Immature natural killer cell (primary cell): ENCODE measurements at places on chromosomes 11 and 22.

DNA sequence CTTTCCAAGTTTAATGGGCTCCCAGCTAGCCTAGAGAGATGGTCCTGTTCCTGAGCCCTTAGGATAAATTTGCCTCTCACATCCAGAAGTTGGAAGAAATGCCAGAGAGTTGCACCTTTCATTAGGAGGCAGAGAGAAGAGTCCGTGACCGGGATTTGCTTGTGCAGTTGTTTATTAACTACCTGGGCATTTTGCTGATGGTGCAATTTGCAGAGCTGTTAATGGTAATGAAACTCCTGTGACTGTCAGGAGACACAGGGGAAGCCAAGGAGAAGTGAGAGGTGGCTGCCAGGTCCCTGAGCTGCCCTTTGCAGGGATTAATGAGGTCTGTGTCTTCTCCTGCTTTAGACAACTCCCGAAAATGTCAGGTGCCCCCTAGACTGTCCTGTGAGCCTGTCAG lies 69.1 kb upstream of the B3GAT1 start:
- no peak for DNase-seq

DNA sequence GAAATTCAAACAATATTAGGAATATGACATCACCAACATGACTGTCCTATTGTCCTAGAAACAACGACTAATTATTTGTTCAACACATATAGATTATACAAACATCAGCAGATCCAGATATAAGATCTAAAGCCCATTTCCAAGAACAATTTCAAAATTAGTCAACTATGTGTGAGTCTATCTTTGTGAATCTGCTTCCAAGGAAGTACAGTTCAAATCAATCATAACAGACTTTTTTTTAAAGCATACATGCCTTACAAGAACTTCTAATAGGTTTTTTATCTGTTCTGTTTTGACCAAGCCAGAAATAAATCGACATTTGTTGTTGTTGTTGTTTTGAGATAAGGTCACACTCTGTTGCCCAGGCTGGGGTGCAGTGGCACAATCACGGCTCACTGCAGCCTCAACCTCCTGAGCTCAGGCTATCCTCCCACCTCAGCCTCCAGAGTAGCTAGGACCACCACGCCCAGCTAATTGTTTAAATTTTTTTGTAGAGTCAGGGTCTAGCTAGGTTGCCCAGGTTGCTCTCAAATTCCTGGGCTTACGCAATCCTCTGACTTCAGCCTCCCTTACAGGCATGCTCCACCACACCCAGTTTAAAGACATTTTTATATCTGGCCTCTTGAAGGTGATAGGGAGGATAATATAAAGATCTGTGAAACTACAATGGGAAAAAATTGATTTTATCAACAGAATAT lies 54.8 kb downstream of the DENND5A start:
- DNase-seq, result no peak

DNA sequence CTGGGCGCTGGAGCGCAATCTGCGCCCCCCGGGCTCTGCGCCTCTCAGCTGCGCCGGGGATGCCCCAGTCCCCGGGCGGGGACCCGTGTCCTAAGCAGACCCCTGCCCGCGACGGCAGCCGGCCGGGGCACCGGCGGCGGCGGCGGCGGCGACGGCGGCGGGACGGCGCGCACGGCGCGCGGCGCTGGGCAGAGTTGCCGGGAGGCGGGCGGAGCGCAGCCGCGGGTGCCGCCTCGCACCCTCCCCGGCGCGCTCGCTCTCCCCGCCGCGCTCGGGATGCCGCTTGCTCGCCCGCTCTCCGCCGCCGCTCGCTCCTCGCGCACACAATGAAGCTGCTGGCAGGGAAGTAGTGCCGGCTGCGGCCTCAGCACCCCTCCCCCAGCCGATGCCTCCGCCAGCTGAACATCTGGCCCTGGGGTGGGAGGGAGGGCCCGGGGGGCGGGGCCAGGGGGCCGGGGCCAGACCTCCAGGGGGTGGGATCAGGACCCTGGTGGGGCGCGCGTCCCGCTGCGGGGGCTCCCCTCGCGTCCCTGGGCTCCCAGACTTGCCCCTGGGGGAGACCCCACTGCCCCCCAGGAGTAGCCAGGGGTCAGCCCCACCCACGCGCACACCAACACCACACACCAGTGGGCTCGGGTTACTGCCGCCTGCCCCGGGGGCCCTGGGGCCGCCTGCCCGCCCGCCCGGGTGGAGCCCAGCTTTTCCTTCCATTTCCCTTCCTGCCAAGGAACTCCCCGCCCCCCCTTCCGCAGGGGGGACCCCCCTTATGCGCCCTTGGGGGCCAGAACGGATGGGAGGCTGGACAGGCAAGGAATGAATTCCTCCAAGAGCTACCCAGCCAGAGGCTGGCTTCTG lies at the start of gene RCOR2:
Gene RCOR2 (minus strand): TSS at position 328 of the 855 bp plus-strand sequence. CDS start 708 bp downstream, outside the sequence.
- DNase-seq, result peak; percentile 57

GRCh38 chr11:113458189-113458588 lies 17.0 kb downstream of the DRD2 start:
- DNase-seq, result no peak

DNA sequence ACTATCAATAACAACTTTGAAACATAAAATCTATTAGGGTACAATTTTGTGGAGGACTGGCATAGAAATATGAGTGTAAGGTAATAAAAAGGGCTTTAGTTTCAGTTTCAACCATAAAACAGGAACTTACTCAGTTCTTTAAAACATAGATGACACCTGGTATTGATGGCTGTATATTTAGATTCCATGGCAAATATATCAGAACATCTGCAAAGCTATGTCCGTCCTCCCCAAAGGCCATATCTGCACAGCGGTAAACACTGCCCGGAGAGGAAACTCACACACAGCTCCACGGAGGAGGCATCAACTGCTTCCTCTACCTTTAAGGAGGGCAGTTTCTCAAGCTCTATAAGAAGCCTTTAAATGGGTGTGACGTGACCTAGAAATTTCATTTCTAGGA lies 993.3 kb downstream of the BRD1 start:
- DNase-seq, result no peak
